Right renal cortex interstitium (tissue), 3 donors: ENCODE measurements at places on chromosomes 13 and 19. TPM values are rescaled to one million over a fixed set of nuclear protein-coding genes. Genes with fewer than 3 reads are reported as not detected.

The SIGLEC8 gene
- not detected for polyA plus RNA-seq

The BCAM gene
- 434 TPM for polyA plus RNA-seq

The YJEFN3 gene
- polyA plus RNA-seq, result 5.3 TPM

The SLC7A10 gene
- 0.34 TPM for polyA plus RNA-seq
